ENCODE measurements at places on chromosomes 2 and 18. TPM values are rescaled to one million over a fixed set of nuclear protein-coding genes. Genes with fewer than 3 reads are reported as not detected.

The TRABD2A gene
- total RNA-seq, result 0.25 TPM

The CD8B2 gene
- total RNA-seq, result not detected

The SLC30A3 gene
- total RNA-seq, result 6.3 TPM

The GAREM1 gene
- total RNA-seq, result 0.25 TPM

The SPP2 gene
- not detected for total RNA-seq

The TUBB6 gene
- 1,510 TPM for total RNA-seq

All from dermis microvascular lymphatic vessel endothelial cell (primary cell).